Small intestine (tissue), 16 donors: ENCODE measurements at places on chromosomes 3 and 15. TPM values are rescaled to one million over a fixed set of nuclear protein-coding genes. Genes with fewer than 3 reads are reported as not detected.
A peak's percentile ranks its signal among the peaks of the same experiment; 100 is the strongest.

- DNase-seq, result no peak
Measured at GRCh38 chr15:76161153-76162035, 101.6 kb downstream of the TMEM266 start.

DNA sequence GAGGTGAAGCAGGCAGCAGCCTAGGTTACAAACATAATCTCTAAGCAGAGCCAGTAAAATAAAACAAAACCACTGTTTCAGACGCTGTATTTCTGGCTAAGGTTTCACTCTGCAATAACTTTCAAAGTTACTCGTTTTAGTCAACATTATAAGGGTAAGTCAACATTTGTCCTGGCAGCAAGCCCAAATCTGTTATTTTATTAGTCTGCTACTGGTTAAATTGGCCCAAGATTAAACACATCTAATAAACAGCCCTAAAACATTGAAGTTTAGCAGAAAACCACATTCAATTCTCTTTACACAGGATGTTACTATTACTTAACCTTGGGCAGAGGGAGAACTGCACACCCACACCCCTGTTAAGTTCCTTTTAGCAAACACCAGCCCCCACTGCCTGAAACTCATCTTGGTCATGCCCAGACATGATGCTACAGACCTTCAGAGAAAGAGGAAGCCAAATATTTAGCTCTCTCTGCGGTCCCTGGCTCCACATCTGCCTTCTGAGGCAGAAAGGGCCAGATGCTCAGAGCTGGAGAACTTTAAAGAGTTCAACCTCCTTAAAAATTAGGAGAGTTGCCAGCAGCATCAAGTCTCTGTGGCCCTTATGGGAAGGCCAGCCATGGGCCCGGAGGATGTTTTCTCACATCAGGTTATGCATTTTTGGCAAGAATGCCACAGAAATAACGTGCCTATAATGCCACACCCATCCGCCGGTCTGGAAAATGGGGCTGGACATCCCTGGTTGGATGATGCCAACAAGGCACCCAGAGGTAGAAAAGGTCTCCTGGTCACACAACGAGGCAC is 17.9 kb downstream of the ARHGEF3 start:
- peak; percentile 49 for DNase-seq

- DNase-seq, result peak; percentile 49
Measured at GRCh38 chr3:172622916-172623700, 87.8 kb downstream of the NCEH1 start.

- DNase-seq, result no peak
Measured at GRCh38 chr3:129506231-129506742, 22.2 kb upstream of the RHO start.

GRCh38 chr3:141411251-141411771 is 43.0 kb downstream of the ZBTB38 start:
- DNase-seq, result no peak

DNA sequence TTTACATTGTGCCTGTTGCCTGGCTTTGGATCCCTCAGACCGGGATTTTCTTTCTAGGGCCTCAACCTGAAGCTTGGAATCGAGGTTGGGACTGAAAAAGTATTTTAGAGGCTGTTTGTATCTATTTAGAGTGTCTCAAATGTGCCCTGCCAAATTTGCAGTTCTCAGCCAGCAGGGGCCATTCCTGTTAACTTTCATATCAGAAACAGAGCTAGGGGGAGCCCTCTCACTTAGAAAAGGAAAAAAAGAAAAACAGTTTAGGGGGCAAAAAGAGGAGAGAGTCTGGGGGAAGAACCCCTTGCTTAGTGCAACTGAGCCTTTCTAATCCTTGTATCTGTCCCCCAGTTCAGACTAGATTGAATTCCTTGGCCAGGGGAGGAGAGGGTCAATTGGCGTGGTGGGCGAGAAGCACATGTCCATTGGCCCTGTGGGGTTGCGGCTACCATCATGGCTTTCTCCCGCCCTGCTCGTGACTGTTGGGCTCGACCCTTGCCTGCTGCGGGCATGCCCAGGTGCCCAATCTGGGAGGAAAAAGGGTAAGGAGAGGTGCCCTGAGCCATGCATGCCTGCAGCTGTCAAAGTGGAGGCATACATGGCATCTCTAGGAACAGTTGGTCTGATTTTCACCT is 101.6 kb downstream of the CFAP44 start:
- DNase-seq, result no peak

DNA sequence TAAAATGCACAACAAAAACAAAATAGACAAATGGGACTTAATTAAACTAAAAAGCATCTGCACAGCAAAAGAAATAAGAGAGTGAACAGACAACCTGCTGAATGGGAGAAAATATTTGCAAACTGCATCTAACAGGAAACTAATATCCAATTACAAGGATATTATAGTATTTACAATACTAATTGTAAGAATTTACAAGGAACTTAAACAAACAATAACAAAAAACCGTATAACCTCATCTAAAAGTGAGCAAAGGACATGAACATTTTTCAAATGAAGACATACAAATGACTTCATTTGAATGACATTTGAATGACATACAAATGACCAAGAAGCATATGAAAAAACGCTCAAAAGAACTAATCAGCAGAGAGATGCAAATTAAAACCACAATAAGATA is 66.4 kb downstream of the CSNK1G1 start:
- DNase-seq, result no peak

GRCh38 chr3:141656771-141657170 is 81.3 kb upstream of the RNF7 start:
- no peak for DNase-seq

GRCh38 chr3:435161-435560 is 238.6 kb downstream of the CHL1 start:
- no peak for DNase-seq

- no peak for DNase-seq
Measured at GRCh38 chr3:129317848-129318247, 39.2 kb downstream of the HMCES start.

GRCh38 chr15:58240191-58240932 is 102.2 kb downstream of the AQP9 start:
- no peak for DNase-seq

DNA sequence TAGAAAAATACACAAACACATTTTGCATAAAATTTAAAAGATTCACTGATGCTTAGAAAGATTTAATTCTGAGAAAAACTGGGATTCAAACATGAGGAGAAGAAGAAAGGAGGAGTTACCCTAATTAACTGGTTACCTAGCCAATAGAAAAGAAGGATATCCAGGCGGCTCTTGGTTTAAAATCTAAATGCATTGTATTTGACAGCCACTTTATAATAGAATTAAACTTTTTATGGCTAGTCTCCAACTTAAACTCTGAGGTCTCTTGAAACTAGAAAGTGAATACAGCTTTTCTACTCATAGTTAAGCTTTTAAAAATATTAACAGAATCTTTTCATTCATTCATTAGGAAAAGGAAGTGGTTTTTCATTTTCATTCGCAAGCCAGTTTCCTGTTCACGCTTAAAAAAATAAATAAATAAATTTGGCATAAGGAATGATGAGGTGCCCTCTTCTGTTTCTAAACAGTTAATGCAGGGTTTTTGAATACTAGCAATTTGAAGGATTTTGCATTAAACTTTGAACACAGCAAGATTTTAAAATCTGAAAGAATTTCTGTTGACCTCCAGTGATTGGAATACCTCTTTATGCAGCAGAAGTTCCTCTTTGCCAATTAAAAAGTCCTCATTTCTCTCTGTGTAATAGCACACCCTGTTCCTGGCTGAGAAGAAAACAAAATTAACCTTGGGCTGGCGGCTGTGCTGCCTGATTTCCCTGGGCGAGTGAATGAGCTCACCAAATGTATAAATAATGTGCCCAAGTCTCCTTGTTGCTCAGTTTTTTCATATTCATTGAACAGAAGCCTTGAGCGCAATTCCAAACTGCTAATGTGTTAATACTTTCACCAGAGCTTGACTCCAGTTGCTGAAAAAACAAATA is 105.1 kb downstream of the ZMAT3 start:
- DNase-seq, result peak; percentile 1

- peak; percentile 7 for DNase-seq
Measured at GRCh38 chr3:106251160-106251892, 382.5 kb upstream of the CBLB start.

DNA sequence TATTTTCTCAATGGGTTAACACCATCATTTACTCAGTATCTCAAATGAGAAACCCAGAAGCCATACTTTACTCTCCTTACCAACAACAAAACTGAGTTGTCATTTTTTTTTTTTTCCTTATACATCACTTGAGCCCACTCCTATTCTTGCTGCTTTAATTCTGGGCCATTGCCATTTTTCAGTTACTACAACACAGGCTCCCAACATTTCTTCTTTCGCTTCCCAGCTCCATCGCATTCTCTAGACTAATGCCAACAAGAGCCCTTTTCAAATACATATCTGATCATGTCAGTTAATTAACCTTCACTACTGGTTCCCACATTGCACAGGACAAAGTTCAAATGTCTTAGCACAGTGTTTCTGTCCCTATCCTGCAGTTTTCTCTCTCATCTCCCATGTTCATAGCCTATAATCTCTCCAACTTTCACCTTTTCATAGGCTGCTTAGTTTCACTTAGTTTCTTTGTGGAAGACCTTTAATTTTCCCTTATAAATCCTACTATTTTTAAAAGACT is 22.5 kb upstream of the ANXA2 start:
- peak; percentile 80 for DNase-seq

DNA sequence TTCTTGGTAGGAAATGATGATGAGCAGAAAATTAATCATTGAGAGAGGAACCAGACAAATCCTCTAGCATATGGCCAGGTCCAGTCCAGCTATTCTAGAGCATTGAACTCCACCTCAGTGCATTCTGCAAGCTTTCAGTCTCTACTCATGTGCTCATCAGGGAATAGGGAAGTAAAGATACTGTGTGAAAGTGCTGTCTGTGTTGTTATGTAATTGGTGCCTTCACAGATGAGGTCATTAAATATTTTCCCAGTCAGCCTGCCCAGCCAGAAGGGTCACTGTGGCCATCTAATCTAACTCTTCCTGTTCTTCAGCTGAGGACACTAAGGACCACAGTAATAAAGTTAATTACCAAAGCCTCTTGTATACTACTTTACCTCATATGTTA is 28.2 kb downstream of the C3orf62 start:
- peak; percentile 13 for DNase-seq

DNA sequence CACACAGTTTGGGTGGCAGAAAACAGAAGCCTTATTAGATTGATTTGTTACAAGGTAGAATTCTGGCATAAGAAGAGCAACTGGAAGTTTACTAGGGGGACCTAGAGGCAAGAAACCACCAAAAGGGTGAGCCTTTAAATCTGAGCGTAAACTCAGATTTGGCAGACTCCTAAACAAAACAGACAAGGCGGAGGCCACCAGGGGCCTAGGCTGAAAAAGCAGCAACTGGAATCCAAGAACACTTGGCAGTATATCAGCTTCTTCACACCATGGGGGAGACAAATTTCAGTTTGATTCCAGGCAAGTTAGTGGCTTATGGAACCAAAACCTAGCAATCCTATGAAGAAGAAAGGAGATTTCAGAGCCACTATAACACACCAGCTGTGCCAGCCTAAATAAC is 220.0 kb downstream of the C3orf38 start:
- DNase-seq, result no peak

DNA sequence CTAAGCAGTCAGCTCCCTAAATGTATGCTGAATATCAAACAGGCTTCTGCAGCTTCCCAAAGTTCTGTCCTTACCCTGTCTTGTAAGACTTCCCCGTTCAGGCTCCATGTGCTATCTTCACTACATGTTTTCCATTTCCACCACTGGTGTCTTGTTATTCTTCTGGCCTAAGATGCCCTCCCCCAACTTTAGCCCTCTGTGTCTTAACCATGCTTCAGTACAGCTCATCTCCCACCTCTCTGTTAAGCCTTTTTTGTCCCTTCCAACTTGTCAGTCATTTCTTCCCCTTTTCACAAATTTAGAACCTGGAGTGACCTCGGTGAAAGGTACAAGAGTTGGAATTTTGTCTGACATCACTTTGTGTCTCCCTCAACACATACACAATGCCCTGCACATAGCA is 151.7 kb upstream of the TBL1XR1 start:
- DNase-seq, result no peak

DNA sequence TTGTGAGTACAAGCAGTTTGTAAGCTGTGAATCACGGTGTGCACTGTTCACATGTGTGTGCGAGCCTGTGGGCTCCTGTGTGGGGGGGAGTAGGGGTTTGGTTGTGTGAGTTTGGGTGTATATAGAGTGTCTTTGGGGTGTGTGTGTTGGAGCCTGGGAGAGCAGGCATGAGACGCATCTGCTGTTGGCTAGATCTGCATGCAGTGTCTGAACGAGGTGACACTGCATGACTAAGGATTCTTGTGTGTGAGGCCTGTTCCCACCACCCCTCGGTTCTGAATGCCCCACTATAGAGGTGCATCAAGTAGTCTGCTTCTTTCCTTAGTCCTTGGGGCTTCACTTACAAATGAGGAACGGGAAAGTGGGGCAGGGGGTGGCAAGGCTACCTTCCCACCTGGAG is 68.4 kb downstream of the MAGEF1 start:
- DNase-seq, result no peak

DNA sequence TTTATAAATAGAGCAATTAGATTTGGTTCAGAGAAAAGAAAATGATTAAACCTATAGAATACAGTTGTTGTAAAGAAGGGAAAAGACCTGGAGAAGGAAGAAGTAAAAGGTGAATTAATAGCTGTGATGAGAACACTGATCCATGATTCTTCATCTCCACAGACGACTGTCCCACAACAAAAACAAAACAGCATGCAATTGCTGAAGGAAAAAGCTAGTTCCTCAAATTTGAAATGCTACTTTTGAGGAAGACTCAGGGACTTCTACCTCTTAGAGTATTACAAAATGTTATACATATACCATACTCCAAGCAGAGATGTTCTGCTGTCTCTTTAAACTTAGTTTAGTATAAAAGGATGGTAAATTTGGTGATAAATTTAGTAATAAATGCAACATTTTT is 21.5 kb downstream of the ALCAM start:
- no peak for DNase-seq

DNA sequence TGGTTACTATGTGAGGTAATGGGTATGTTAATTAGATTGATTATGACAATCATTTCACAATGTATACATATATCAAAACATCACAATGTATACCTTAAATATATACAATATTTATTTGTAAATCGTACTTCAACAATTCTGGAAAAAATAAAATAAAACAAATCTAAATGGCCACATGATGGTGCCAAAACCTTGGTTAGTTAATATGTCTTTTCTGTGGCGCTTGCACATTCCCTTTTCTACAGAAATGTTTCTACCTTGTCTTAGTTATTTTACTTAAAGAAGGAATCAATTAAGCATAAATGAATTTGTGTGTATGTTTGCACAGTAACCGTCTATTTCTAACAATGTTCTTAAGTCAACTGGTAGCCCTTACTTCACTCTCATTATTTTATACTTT is 53.4 kb downstream of the OXSM start:
- DNase-seq, result no peak

- no peak for DNase-seq
Measured at GRCh38 chr3:196227629-196228493, 11.5 kb downstream of the SLC51A start.

ECE2 gene
- 0.04 TPM for polyA plus RNA-seq

DENND4A gene
- 25.5 TPM for polyA plus RNA-seq

ACTC1 gene
- 0.89 TPM for polyA plus RNA-seq

RETNLB gene
- not detected for polyA plus RNA-seq
